ENCODE measurements at places on chromosomes 11 and 22.

DNA sequence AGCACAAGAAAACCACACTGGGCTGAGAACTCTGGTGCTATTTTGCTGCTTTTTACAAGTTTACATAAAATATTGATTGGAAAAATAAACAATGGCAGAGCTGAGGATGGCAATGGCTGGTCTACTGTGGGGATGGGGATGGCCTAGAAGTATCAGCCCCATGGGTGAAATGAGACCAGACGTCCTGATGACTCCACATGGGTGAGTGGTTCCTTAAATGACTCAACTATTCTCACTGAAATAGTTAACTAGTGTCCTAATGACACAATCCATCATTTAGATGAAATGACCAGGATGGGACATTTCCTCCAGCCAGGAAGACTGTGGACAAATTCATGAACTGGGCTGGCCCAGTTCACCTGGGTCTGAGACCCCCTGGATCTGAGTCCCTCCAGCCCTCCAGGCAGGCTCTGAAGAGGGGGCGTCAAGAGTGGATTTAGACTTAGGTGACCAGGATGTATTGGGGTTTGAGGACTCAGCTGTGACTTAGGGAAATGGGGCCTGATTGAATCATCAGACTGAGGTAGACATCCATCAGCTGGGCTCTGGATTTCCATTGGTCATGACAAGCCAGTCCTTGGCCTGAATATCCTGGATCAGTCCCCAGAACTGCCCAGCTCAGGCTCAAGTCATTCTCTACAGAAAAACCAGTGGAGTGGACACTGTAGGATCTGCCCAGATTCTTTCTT, 98.2 kb upstream of the IGLL5 start:
- no peak for DNase-seq

GRCh38 chr22:23400286-23400981, 179.7 kb downstream of the IGLL1 start:
- DNase-seq = no peak

DNA sequence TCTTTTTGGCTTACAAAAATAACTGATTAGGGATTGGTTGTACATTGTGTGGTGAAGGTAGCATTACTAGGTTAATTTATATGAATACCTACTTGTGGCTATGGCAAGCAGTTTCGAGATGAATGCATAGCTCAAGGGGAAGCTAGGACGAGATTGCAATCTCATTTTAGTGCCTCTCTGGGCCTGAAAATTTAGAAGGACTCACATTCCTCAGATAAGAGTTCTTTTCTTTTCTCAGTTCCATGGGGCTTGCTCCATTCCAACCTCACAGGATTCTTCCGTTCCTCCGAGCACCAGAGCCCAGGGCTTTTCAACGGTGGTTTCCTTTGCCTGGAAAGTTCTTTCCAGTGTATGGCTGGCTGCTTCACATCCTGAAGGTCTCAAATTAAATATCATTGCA, 82.1 kb downstream of the CECR2 start:
- no peak for DNase-seq

DNA sequence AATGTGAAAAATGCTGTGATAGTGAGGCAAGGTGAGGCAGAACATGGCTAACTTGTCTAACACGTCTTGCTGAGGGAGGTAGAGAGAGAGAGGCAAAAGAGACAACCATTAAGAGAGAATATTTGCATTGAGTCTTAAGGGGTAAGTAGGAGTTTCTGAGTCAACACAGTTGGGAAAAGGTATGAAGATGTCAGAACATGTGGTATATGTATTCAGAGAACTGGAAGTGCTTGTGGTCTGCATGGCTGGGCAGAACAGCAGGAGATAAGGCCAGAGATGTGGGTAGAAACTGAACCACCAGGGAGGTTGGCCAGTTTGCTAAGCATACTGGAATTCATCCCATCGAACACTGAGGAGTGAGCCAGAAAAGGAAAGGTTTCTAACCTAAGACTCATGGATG, 25.0 kb upstream of the SLC5A1 start:
- DNase-seq = no peak

GRCh38 chr11:86748296-86748695, 52.0 kb upstream of the PRSS23 start:
- DNase-seq = no peak

DNA sequence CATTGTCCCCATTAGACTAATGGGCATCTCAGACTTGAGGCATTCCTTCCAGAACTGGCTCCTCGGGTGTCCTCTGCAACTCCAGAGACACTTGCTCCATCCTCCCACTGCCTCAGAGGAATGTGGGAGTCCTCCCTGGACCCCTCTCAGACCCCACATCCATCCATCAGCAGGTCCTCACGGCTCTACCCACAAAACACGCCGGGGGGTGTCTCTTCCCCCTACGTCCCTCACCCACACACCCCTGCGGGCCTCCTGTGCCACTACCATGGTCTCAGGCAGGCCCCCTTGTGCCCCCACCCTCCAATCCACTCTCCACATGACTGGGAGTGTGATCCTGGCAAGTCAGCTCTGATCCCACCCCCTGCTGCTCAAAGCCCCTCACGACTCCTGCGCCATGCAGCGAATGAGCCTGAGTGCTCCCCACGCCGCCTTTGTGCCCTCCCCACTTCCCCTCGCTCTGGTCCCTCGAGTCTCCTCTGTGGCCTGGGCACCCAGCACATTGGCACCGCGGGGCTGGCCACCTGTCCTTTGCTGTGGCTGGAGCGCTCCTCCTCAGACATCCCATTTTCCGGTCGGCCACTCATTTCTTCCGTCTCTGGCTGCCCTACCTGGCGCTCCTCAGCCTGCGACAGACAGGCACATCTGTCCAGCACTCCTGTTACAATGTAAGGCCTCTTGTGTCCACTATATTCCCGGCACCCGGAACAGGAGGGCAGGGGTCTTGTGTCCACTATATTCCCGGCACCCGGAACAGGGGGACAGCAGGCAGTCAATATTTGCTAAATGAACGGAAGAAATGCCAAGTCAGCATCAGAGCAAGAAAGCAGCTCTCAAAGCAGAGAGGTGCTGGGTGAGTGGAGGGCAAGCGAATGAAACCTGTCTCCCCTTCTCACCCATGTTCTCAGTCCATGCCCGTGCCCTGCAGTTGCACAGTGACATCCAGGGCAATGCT, 14.2 kb upstream of the MOB2 start:
- DNase-seq = no peak

GRCh38 chr22:37229012-37229804, 14.9 kb downstream of the RAC2 start:
- peak; percentile 50 for DNase-seq

DNA sequence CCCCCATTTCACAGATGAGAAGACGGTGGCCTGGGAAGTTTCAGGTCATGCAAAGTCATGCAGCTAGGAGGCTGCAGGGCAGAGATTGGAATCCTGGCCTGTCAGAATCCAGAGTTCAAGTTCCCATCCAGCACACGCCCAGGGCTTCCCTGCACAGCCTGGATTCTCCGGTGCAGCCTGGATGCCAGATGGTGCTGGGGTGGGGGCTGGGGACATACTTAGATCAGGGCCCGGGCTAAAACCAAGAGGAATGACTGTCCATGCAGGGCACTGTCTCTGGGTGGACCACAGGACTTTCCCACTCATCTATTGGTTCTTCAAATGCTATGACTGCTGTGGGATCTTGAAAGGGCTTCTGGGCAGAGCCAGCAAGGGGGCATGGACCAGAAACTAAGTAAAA, 24.6 kb downstream of the LMO1 start:
- DNase-seq = no peak

DNA sequence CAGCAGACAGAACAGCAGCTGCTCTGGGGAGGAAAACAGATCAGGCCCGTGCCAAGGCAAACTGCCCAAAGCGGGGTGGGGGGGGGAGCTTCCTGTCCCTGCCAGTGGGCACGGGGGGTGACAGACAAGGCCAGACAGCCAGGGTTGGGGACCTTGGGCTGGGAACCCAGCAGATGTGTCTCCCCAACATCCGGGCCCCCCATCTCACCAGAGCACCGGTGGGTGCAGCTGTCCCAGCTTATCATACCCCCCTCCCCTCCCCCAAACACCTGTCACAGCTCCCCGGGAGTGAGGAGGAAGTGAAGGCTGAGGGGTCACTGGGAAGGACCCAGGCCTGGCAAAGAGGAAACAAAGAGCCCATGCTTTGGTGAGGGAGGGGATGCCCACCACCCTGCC, 1.3 kb downstream of the PPP1R14B start:
- peak; percentile 42 for DNase-seq

GRCh38 chr22:43426816-43427215, 15.0 kb downstream of the MPPED1 start:
- no peak for DNase-seq

DNA sequence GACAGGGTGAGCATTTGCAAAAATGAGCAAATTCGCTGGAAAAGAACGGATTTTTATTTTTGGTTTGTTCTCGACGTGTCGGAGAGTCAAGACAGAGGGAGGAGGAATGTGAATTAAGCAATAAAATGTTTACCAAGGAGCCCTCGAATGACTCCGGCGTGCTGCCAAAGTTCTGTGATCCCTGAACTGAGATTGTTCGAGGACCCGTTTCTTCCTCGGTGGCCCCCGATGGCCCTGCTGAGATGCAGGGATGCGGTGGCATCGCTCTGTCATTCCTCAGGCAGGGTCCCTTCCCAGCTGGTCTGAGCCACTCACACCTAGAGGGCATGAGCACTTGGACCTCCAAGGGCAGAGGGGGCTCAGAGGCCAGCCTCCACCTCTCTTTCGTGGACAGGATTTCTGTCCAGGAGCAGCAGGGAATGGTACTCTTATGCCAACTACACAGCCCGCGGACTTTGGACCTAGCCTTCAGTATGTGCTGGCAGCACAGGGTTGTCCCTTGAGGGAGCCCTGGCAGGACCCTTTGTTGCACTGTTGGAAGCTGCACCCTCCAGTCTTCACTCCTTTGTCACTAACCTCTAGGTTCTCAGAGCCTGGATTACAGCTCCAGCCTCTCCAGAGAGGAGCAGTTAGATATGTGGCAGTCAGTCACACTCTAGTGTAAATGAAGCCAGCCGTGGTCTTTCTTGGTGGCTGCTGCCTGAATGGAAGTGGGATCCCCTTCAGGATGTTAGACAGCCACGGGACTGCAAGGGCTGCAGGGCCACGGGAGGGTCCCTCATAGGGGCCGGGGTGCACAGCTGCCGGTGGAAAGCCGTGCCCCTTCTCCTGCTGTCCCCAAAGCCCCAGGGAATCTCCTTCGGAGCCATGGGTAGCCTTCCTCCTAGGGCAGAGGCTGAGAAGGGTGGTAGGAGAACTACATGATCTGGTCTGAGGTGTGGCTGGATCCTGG, 109.4 kb upstream of the ANO1 start:
- DNase-seq = no peak

- peak; percentile 3 for DNase-seq
These were observed 85.1 kb downstream of the PHF21B start for GRCh38 chr22:44924710-44925109.

- DNase-seq = no peak
These were observed 47.6 kb upstream of the PARVG start for GRCh38 chr22:44133161-44133560.

DNA sequence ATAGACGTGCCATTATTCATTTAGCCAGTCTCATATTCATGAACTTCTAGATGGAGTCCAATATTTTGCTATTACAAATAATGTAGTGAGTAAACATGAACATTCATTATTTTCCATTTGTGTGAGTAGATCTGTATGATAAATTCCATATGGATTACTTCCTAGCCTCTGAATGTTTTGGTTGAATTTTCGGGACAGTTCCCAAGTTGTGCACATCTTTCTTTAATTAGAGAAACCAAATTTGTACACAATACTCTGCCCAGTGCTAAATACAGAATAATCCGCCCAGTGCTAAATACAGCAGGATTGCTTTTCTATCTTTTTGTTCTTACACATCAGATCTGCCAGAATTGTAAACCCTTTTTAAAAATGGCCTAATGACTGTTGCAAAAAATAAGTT, 17.1 kb upstream of the APLP2 start:
- no peak for DNase-seq

- no peak for DNase-seq
These were observed 1127.1 kb upstream of the CNTN5 start for GRCh38 chr11:97893612-97894011.

DNA sequence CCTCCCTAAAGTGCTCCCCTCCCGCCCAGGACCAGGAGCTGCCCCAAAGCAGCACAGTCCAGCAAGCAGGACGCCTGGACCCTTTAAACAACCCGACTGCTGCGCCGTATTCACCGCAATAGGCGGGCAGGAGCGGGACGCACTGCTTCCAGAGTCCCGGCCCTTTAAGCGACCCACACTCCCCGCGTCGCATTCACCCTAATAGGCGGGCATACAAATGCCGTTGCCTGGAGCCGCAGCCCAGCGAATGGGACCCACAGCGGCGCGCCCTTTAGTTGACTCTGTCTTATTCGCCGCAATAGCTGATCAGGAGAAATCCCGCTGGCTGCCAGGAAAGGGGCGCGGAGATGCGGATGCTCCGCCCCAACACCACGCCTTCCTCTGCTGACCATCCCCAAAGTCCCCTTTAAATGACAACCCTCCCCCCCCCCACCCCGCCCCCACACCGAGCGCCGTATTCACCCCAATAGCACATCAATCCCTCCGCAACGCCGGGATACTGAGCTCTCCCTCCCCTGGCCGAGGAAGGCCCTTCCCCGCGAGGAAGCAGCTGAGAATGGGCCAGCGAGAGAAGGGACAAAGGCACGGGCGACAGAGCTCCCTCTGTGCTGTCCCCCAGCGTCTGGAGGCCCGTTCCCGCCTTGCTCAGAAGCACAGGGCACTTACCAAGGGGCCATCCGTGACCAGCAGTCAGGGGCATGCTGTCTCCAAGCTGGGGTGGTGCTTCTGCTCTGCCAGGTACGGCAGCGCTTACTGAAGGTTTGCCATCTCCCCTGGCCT, 4.7 kb downstream of the OSBPL5 start:
- peak; percentile 94 for DNase-seq

- DNase-seq = no peak
These were observed 54.7 kb upstream of the TCF20 start for GRCh38 chr22:42324990-42325710.

DNA sequence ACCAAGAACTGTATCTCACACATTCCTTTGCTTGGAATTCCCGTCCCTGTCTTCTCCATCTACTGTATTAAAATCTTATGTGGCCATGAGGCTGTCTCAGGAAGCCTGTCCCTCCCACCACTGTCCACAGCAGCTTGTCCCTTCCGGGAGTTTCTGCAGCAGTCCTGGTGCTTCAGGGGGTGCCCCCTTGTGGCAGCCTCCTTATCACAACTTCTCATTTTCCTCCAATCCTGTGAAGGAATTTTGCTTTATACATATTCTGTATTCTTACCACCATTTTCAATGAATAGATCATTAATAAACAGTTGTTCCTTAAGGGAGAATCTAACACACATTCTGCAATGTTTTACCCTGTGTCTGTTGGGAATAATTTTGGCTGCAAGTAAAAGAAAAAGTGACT, 220.4 kb upstream of the RAG2 start:
- peak; percentile 21 for DNase-seq

GRCh38 chr11:16899708-16900303, 114.4 kb downstream of the PLEKHA7 start:
- no peak for DNase-seq
